Calu3 (cell line): ENCODE measurements at places on chromosomes 5 and 9. TPM values are rescaled to one million over a fixed set of nuclear protein-coding genes. Genes with fewer than 3 reads are reported as not detected.

DNA sequence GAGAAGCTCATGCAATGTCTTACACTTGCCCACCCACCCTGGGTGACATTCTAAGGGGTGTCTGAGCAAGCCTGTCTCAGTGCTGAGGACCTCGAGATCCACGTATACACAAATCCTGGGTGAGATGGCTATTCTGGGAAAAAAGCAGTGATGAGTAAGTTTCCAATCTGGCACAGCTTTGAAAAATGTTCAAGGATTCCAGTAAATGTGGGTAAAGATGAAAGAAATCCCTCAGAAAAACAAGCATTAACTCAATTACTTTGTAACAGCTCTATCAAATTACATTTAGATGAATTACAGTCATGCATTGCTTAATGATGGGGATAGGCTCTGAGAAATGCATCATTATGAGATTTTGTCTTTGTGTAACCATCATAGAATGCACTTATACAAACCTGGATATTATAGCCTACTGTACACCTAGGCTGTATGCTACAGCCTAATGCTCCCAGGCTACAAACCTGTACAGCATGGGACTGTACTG lies 26.9 kb downstream of the GOLM1 start:
- DNase-seq, result no peak
- H3K4me1 ChIP-seq, result peaks cover 7% of the 10 kb centered on the region
- H3K27me3 ChIP-seq, result no peaks in the 10 kb centered on the region
- peaks cover 20% of the 10 kb centered on the region for H3K36me3 ChIP-seq
- no peak overlapping the region for H3K4me3 ChIP-seq
- no peak overlapping the region for H3K27ac ChIP-seq

GRCh38 chr9:76302947-76303550 lies 91.2 kb downstream of the RFK start:
- no peak for DNase-seq
- no peak overlapping the region for H3K4me3 ChIP-seq
- no peaks in the 10 kb centered on the region for H3K27me3 ChIP-seq
- H3K36me3 ChIP-seq, result no peaks in the 10 kb centered on the region
- no peaks in the 10 kb centered on the region for H3K4me1 ChIP-seq

- H3K4me1 ChIP-seq, result no peaks in the 10 kb centered on the region
- H3K27ac ChIP-seq, result no peak overlapping the region
- no peaks in the 10 kb centered on the region for H3K36me3 ChIP-seq
- H3K27me3 ChIP-seq, result no peaks in the 10 kb centered on the region
- no peak overlapping the region for H3K4me3 ChIP-seq
- no peak for DNase-seq
Observed at GRCh38 chr5:28400076-28400475, 1361.7 kb upstream of the CDH9 start.

Gene PCDHA2
- total RNA-seq, result 0.12 and 0.19 TPM in 2 replicates

DNA sequence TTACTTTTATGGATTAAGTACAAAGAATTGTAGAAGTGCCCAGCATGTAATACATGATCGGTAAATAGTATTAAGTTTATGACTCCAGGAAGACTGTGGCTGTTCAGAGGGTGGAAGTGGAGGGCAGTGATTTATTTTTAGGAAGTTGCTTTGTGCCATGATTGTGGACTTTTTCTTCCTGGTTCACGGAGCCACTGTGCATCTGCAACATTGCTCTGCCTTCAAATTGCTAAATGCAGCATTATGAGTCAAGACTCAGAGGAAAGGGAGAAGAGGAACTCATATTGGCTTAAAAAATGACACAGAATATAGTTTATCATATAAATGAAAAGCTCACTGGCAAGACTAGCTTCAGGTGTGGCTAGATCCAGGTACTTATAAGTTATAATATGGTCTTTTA lies 301.5 kb downstream of the KCTD16 start:
- H3K27ac ChIP-seq, result no peak overlapping the region
- H3K4me3 ChIP-seq, result no peak overlapping the region
- H3K36me3 ChIP-seq, result no peaks in the 10 kb centered on the region
- peaks cover 9% of the 10 kb centered on the region for H3K4me1 ChIP-seq
- H3K27me3 ChIP-seq, result no peaks in the 10 kb centered on the region
- DNase-seq, result no peak

DNA sequence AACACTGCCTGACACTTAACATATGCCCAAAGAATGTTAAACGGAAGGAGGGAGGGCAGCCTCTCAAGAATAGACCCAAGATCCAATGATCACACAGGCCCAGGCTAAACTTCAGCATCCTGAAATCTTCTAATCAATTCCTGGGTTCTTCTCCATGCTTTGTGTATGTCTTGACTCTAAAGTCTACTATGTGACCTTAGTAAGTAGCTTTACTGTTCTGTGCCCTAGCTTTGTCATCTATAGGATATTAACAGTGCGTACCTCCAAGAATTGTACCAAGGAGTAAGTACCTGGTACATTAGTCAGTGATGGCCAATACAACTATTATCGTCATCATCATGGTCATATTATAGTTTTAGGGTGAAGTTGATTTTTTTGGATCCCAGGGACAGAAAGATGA lies 96.6 kb downstream of the SGCD start:
- H3K27me3 ChIP-seq, result no peaks in the 10 kb centered on the region
- no peak overlapping the region for H3K27ac ChIP-seq
- no peaks in the 10 kb centered on the region for H3K4me1 ChIP-seq
- DNase-seq, result no peak
- no peak overlapping the region for H3K4me3 ChIP-seq

DNA sequence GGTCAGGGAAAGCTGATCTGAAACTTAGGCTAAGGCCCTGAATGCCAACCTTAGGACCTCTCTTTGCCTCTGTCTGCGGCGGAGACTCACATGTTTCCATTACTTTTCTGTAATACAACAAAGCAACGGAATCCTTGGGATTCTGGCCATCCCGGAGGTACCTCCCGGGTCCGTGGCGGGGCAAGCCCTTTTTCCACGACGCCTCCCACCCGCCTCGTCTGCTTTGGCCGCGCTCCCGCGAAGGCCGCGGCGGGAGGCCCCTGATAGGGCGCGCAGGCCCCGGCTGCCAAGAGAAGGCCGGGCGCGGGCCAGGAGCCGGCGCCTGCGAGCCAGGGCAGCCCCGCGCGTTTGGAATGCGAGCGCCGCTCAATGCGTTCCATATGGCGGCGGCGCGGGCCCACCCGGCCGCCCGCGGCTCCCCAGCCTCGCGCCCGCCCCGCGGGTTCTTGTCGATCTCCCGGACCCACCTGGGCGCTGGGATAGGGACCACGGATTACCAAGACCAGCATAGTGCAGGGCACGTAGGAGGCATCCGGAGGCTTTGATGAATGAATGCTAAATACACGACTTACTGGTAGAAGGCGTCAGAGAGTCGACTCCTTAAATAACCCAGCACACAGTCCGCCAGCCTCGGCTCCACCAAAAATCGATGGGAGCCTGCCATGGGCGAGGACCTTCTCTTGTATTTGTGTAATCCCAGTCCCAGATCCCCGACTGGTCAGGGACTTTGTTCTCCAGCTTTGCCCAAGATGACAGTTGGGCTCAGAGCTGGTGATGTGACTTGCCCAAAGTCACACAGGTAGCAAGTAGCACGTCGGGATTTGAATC lies 17.5 kb upstream of the PHF19 start:
- DNase-seq, result no peak
- peaks cover 15% of the 10 kb centered on the region for H3K4me1 ChIP-seq

Gene OBP2B
- total RNA-seq, result not detected in 2 replicates

- H3K4me3 ChIP-seq, result no peak overlapping the region
- no peak overlapping the region for H3K27ac ChIP-seq
- no peaks in the 10 kb centered on the region for H3K36me3 ChIP-seq
Observed at GRCh38 chr9:87813119-87813463, 69.6 kb upstream of the SPATA31E1 start.

Gene BARHL1
- not detected in 2 replicates for total RNA-seq

Gene SPATA31A3
- not detected in 2 replicates for total RNA-seq

DNA sequence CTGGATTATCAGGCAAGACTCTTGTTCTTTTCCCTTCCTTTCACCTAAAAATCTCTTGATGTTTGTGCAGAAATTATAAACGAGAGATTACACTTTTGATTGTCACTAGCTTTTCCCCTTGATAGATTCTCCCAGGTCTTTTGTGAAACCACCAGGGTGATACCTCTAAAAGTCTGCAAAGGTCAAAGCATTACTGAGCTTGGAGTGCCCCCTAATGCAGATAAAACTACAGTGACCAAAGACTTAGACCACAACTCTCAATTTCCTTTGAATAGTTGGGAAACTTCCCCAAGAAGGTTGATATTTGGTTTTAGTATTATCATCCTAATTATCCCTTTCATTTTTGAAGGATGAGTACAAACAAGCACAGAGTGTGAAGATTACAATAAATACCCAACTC lies 173.1 kb downstream of the CYLC2 start:
- H3K27ac ChIP-seq, result no peak overlapping the region
- no peak overlapping the region for H3K4me3 ChIP-seq
- no peak for DNase-seq
- no peaks in the 10 kb centered on the region for H3K27me3 ChIP-seq

DNA sequence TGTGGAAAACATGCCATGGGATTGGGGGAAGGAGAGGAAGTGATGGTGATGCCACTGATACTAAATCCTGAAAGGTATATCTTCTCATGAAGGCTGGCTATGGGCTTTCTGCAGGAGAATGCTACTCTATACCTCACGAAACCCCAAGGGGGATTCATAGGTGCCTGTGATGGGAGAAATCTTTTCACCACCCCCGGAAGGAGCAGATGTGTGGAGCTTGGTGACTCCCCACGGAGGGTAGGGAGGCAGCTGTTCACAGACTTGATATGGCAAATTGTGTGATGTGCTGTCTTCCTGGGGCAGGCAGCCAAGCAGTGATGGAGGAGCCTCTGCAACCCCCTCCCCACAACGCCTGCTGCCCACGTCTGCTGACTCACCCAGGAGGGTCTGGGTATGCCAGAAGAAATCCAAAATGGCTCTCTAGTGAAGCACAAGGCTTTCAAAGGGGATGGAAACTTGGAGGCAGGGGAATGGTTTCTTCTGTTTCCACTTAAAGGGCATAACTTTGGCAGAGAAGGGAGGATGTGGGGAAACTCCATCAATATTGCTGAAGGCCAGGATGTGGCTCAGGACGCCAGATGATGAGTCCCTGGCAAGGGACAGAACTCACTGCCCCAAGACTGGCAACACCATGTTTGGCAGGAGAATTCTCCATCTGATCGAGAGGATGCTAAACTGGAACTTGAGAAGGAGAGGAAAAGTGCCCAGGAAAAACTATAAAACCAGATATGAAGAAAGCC lies 188.3 kb downstream of the GABBR2 start:
- H3K4me1 ChIP-seq, result no peaks in the 10 kb centered on the region
- DNase-seq, result no peak
- no peaks in the 10 kb centered on the region for H3K36me3 ChIP-seq
- H3K4me3 ChIP-seq, result no peak overlapping the region
- no peak overlapping the region for H3K27ac ChIP-seq

DNA sequence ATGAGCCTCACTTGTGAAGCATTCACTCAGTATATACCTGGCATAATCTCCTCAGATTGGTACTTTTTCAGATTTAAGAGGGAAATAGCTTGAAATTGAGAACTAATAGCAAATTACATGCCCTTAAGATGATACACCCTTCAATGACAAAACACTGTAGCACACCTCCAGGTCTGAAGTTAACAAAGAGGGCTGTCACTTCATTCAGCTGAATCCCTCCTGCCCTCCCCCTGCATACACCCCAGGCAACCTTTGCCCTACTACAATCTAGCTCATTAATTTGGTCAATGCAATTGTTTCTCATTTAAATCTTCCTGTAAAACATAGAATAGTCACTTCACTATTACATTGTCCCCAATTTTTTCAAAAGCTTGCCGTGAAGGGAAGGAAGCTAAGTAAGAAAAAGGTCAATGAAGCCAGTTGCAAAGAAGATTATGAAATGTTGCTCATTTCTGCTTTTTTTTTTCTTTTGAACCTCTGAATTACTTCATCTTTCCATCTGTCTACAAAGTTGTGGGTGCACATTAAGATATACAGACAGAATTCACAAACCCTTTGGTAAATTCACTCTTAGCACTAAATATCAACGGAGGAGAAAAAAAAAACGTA lies 294.8 kb upstream of the PTGER4 start:
- H3K27ac ChIP-seq, result no peak overlapping the region
- H3K36me3 ChIP-seq, result no peaks in the 10 kb centered on the region
- no peaks in the 10 kb centered on the region for H3K27me3 ChIP-seq
- no peak for DNase-seq

GRCh38 chr5:38854907-38855306 lies 9.1 kb downstream of the OSMR start:
- H3K36me3 ChIP-seq, result peaks cover 33% of the 10 kb centered on the region
- peak overlapping the region; percentile 94 for H3K27ac ChIP-seq
- peak overlapping the region; percentile 46 for H3K4me3 ChIP-seq
- no peaks in the 10 kb centered on the region for H3K27me3 ChIP-seq
- DNase-seq, result no peak

Gene ZNF474
- total RNA-seq, result 0.29 and 0.73 TPM in 2 replicates

DNA sequence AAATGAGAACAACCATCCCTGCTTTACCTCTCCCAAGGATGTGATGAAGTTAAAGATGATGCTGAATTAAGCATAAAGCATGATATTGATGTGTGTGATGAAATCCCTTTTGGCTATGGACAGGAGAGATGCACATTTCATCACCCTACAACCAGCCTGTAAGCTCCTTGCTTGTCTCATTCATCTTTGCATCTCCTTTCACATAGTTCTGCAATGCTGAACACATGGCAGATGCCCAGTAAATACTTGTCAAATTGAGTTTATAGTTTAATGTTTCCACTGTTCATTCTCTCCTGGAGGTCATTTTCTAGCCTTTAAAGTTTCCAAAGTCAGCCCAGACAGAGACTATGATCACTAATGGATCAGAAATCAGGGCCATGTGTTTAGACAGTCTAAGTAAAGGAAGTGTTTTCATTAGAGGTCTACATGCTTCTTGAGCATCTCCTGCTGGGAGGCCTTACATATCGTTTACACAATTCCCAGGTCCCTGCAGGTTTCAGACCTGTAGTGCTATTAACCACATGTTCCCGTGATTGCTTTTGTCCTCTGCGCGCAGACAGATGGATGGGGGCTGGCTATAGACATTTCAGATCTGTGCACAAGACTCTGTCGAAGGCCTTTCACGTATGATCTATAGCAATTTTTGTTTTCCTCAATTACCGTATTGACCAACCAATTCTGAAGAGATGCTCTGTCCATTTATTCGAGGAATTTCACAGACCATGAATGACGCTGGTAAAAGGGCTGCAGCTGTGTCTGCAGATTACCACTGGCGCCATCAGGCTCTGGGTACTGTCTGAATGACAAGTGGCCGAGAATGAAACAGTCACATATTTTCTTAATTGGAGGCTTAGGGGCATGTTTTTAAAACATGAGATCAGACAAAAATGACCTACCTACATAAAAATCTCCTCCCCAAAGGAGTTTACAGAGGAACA lies 49.0 kb upstream of the CKMT2 start:
- H3K4me1 ChIP-seq, result no peaks in the 10 kb centered on the region
- no peaks in the 10 kb centered on the region for H3K27me3 ChIP-seq
- no peak overlapping the region for H3K4me3 ChIP-seq
- no peaks in the 10 kb centered on the region for H3K36me3 ChIP-seq
